Natural killer cell treated with Interleukin-12 subunit alpha and Interleukin-12 subunit beta and Interleukin-15 and Interleukin-18, amount 100 ng/mL, for 72 hours (primary cell): ENCODE measurements at places on chromosomes 16 and 17.

DNA sequence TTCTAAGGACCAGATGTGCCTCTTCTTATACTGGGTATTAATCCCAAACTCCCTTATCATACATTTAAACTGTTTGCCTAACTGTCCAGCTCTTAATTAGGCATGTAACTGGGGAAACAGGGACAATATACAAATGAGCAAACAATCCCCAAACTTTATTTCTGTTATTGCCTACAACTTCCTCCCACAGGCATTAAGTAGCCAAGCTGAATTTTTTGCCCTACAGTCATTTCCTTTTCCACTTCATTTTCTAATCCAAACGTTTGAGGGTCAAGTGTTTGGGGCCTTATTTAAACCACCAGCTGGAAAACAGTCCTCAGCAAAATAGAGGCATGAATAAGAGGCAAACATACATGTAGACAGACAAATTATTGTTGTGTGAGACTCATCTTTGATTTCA, 77.4 kb upstream of the CCL2 start:
- no peak for DNase-seq

- no peak for DNase-seq
Observed at GRCh38 chr16:50469744-50470321, 78.4 kb upstream of the NKD1 start.

DNA sequence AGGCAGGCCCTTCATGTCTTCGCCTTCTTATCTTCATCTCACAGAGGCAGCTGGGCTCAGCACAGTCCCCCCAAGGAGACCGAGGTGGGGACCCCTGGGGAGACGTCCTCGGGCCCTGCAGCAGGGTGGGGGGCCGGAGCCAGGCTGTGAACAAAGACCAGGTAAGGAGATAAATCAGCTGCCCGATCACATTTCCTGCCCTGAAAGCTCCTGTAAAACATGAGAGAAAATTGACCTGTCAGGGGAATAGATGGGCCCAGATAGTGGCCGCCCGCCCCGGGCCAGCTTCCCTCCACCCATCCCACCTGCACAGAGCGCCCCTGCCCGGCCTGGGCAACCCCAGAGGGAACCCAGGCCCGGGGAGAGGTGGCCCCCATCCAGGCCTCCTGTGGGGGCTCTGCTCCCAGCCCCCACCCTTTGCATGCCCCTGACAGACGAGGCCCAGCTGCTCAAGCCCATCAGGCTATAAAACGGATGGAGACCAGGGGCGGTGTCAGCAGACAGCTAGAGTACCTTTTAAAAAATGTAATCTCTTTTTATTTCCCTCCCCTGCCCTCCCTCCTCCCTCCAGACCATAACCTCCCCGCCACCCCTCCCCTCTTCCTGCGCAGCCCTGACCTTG, 18.8 kb upstream of the SLC38A10 start:
- no peak for DNase-seq

- no peak for DNase-seq
Observed at GRCh38 chr17:62456016-62456415, 22.6 kb upstream of the TLK2 start.

GRCh38 chr17:67974598-67975066, 21.6 kb downstream of the C17orf58 start:
- no peak for DNase-seq

- peak; percentile 88 for DNase-seq
Observed at GRCh38 chr16:67514382-67514828, 14.2 kb upstream of the RIPOR1 start.

- DNase-seq = no peak
Observed at GRCh38 chr17:3951003-3951402, 13.2 kb downstream of the ATP2A3 start.

- DNase-seq = no peak
Observed at GRCh38 chr16:27164352-27164751, 39.0 kb upstream of the KDM8 start.

DNA sequence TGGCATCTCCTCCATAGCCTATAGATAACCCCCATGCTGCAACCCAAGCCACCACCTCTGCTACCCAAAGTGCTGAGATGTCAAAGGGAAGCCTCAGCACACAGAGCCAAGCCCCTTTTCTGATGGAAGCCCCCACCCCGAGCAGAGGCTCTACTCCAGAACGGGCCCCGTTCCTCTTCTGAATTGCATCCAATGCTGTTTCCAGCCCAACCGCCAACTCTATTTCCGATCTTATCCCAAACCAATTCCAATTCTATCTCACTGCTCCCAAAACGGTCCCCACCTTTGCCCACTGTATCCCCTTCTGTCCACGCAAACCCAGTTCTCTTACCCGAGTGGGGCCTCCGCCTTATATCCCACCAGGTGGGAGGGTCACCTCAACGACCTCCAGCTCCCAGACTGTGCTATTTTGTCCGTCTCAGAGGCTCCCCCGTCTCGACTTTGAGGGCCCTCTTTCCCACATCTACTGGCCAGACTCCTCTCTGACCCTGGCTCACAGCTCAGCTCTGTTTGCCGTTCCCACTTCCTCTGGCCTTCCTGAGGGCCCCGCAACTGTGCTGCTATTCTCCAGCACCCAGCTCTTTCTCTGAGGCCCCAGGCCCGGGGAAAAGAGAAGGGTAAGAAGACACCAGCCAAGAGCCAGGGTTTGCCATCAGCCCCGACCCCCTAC, 487 bp downstream of the SRL start:
- DNase-seq = no peak

- no peak for DNase-seq
Observed at GRCh38 chr17:36095992-36096391, 6.0 kb upstream of the CCL3 start.

DNA sequence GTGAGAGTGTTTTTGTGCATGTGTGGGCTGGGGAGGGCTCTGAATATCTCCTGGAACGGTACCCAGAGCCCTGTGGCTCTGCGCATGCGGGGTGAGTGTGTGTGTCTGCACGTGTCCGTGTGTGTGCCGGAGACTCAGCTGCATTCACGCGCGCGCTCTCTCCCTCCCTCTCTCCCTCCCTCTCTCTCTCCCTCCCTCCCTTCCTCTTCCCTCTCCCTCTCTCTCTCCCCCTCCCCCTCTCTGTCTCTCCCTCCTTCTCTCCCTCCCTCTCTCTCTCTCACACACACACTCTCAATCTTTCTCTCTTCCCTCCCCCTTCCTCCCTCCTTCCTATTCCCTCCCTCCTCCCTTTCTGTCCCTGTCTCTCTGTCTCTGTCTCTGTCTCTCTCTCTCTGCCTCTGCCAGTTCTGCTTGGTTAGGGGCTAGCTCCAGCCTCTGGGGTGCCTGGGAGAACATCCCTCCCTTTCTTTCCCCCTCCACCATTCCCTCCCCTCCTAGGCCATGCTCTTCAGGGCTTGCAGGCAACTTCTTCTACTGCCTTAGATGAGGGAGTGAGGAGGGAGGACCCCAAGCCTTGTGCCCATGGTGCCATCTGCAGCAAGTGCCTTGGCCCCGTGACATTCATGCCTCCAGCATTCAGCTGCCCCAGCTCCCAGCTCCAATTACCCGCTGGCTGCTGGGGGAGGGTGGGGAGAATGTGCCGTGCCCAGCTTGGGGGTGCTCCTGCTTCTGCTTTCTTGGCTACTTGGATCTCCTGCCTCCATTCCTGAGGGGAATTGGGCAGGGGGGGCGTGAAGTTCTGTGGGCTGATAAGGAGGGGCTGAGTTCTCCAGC, 6.4 kb downstream of the THRA start:
- peak; percentile 75 for DNase-seq

- DNase-seq = no peak
Observed at GRCh38 chr17:79619196-79619595, 8.3 kb upstream of the RBFOX3 start.

DNA sequence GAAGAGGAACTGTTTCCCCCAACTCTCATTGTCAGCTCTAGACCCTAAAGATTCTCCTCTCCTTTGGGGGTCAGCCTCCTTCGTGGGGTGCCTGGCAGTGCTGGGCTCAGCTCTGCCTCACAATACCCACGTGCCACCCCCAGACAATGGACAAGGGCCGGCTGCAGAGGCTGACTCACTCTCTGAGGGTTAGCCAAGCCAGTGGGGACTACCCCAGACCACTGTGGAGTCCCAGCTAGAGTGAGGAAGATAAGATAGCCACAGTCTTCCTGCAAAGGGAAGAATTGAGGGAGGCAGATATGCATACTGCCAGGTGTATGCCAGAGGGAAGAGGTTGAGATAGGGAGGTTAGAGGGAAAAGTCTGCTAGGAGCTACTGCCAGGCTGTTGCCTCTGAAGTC, 13.5 kb upstream of the MTMR4 start:
- DNase-seq = no peak

DNA sequence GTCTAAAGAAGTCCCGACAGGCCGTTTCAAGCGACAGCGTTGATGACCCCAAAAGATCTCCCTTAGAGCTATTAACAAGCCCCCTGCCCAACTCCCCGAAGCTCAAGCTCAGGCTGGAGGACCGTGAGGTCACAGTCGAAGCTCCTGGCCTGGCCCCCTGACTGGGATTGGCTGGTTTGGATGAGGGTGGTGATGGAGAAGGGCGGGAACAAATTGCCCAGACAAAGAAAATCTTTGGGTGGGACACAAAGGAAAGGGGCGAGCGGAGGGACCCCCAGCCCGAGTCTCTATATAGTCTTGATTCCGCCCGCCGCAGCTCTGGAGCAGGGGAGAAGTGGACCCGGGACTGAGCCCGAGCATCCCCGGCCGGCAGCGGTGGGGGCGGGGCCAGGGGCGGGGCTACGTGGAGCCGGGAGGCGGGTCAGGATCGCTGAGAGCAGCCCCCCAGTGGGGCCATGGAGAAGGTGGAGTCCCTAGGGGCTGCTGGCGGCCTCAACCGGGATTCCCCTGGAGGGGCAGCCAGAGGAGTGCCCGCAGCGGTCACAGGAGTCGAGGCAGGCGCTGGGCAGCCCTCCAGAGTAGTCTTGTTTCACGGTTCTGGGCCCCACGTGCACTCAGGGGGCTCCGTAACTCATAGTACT, 982 bp upstream of the NEURL4 start:
- DNase-seq = peak; percentile 89

- no peak for DNase-seq
Observed at GRCh38 chr17:78529871-78530670, 47.1 kb downstream of the DNAH17 start.

DNA sequence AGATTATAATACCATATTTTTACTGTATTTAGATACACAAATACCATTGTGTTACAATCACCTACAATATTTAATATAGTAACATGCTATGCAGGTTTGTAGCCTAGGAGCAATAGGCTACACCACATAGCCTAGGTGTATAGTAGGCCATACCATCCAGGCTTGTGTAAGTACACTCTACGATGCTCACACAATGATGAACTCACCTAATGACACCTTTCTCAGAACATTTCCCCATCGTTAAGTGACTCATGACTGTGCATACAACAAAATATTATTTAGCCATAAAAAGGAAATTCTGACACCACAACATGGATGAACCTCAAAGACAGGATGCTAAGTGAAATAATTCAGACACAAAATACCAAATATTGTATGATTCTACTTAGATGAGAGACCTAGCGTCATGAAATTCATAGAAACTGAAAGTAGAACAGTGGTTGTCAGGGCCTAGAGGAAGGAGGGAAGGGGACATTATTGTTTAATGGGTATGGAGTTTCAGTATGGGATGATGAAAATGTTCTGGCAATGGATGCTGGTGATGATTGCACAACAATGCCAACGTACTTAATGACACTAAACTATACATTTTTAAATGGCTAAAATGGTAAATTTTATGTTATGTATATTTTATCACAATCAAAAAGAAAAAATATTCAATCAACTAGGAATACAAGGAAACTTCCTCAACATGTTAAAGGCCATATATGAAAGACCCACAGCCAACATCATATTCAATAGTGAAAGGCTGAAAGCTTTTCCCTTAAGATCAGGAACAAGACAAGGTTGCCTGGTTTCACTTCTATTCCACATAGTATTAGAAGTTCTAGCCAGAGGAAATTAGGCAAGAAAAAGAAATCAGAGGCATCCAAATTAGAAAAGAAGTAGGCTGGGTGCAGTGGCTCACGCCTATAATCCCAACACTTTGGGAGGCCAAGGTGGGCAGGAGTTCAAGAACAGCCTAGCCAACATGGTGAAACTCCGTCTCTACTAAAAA, 5.9 kb upstream of the C16orf87 start:
- DNase-seq = no peak

- DNase-seq = no peak
Observed at GRCh38 chr16:55398762-55399161, 74.8 kb downstream of the IRX6 start.

DNA sequence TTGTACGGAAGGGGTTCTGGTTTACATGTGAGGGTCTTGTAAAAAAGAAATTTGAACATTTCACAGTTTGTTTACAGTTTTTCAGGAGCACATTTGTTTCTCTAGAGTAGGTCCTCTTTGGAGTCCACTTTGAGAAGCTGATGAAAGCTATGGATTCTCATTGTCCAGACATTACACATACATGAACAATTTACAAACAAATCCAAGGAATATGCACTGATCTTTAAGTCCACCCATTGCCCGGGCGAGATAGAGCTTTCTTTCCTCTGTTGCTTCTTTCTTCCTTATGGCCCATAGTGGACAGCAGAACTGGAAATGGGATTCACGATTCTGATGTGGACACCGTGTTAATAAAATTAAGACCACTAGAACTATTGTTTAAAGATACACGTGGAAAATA, 1.9 kb downstream of the DCAF7 start:
- no peak for DNase-seq

- no peak for DNase-seq
Observed at GRCh38 chr16:24668481-24669061, 60.9 kb upstream of the TNRC6A start.
